ENCODE measurements at places on chromosomes 3 and 15.

DNA sequence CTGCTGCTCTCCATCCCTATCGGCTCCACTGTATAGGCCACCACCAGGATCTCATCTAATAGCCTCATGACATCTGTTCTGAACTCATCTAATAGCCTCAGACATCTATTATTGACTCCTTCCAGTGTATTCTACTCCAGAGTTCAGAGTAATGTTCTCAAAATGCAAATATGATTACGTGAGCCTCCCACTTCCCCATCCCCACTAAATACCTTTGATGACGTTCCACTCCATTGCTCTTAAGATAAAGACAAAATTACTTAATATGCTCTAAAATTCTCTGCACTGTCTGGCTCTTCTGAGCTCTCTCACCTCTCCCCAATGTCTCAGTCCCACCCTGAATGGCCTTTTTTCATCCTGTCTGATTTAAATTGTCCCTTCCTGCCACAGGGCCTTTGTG lies 94.7 kb downstream of the SAMMSON start:
- no peak for DNase-seq

GRCh38 chr15:25767356-25768151 lies 95.6 kb downstream of the ATP10A start:
- DNase-seq, result no peak

DNA sequence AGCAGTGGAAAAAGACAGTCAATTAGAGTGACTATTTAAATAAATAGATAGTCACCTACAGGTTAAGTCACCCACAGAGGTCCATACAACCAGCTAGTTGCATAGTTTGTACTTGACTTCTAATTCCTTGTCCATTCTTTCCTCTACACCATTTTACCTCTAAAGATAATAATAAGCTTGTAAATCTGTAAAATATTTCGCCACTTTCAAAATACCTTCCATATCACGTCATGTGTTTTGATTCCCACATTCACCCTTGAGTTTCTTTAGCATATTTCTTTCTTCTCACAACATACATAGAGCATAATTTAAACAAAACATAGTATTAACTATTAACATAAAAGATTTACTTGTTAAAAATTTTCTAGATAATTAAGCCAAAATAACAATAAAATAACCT lies 689.6 kb downstream of the MECOM start:
- no peak for DNase-seq

GRCh38 chr3:8746780-8747345 lies 13.3 kb downstream of the CAV3 start:
- no peak for DNase-seq

DNA sequence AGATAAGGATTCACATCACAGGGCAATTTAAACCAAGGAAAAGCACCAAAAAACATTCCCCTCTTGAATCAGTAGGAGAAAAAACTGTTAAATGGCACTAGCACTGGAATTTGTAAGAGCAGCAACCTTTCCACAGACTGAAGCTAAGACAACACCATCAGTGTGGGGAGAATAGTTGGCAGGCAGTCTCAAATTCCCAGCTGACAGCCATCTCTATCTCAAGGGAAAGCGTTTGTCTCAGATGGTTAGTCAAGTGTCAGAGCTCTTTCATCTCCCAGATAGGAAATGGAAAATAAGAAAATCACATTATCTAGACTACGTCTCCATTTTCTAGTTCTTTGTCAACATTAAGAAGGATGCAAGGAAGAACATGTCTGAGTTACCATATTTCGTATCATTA lies 228.7 kb downstream of the WDR72 start:
- DNase-seq, result no peak

DNA sequence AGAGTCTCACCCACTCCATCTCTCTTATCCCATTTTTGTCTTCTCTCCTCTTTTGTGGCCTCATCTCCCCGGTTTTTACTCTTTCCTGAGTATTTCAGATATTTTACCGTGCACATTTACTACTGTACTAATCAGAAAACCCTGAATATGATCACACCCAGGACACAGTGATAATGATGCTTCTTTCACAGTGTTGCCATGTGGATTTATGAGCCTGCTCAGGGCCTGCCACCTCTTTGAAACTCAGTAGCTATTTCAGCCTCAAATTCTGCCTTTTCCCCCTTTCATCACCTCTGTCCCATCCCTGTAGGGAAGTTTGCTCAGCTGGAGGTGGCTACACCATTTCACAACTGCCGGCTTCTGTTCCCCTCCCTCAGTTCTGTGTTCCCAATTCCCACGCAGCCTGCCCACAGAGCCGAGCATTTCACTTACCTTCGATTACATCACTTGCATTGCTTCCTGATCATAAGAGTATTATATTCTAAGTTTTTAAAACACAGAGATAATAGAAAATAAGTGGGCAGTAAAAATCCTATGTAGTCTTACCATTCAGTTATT lies 33.2 kb downstream of the ARNT2 start:
- DNase-seq, result no peak

- no peak for DNase-seq
Observed at GRCh38 chr3:147423798-147424580, 14.8 kb downstream of the ZIC1 start.

DNA sequence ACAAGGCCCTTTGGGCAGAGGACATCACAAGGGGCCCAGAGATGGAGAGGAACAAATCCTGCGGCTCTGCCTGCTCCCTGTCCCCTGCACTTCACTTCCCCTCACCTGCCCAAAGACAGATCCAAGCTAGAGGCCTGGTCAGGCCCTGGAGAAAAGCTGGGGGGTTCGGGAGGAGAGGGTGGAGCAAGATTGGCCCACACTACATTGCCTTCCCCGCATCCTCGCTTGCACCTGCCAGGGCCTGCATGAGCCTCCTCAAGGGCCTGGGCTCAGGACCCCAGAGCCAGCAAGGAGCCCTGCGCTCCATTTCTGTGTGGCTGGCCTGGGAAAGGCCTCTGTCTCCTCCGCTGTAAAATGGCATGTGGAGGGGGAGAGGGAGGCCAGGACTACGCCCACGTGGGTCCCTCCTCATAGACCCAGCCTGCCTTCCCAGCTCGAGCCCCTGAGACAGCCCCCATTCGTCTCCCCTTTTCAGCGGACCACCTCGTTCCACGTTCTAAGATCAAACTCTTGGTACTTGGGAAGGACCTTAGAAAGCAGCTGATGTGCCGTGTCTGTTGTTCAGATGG lies 106.0 kb downstream of the HMG20A start:
- DNase-seq, result no peak

DNA sequence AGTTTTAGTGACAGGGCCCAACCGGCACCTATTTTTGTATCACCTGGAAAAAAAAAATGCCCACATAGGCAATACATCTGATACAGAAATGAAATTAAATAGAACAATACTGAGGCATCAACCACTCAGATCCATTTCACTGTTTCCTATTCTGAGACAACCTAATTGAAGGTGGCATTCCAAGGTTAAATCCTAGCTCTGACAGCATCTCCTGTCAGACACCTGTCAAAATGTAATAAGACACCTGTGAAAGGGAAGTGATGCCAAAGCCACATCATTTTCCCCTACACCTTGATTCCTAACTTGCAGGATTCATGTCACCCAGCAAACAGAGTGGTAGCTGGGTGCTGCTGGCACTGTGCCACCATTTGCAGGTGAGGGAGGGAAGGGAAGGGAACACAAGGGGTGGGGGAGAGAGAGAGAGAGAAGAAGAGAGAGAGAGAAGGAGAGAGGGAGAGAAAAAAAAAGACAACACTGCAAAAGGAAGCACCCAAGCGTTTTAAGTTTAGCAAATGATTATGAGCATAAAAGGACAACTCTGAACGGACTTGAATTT lies 1044.6 kb upstream of the CFAP20DC start:
- no peak for DNase-seq

- DNase-seq, result no peak
Observed at GRCh38 chr3:152941859-152942258, 106.9 kb downstream of the P2RY1 start.

GRCh38 chr3:155382396-155383042 lies 89.0 kb upstream of the STRIT1 start:
- no peak for DNase-seq

DNA sequence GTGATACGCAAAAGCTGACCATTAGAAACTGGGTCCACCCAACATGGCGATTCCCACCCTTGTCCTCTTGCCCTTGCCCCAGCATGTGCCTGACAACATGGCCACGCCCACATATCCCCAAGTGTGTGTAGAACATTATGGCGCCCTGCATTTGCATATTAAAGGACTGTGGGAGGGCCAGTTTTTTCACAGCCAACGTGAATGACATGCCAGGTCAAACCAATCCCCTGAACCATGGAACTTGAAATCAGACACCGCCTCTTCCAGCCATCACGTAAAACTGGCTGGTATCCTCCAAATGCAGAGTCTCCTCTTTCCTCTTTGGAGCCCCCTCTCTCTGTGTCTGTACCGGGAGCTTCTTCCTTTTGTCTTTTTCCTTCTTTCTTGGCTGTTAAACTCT lies 156.7 kb upstream of the EPHA6 start:
- DNase-seq, result no peak

GRCh38 chr15:37926136-37926535 lies 8.3 kb upstream of the TMCO5A start:
- no peak for DNase-seq

DNA sequence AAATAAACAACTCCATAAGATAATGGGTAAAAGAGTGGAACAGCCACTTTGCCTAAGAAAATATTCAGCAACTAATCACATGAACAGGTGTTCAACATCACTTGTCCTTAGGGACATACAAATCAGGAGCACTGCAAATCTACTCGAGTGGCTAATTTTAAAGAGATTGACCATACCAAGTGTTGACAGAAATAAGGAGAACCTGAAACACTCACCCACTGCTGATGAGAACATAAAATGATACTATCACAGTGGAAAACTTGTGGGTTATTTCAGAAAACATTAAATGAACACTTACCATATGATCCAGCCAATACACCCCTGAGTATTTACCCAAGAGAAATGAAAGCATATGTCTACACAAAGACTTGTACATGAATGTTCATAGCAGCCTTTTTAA lies 70.5 kb downstream of the GABRB3 start:
- no peak for DNase-seq

DNA sequence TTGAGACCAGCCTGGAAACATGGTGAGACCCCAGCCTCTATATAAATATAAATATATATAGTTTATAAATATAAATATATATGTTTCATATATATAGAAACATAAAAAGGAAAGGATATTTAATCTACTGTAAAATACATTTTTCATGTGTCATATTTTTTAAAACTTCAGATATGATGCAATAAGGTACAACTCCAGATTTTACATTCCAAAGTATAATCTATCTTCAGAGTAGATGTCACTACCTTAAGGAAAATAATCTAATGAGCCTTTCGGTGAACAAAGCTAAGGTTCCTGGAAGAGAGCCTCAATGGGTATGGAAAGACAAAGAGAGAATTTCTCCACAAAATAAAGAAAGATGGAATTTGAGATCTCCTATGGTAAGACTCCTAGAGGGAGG lies 16.9 kb downstream of the EFHB start:
- no peak for DNase-seq

DNA sequence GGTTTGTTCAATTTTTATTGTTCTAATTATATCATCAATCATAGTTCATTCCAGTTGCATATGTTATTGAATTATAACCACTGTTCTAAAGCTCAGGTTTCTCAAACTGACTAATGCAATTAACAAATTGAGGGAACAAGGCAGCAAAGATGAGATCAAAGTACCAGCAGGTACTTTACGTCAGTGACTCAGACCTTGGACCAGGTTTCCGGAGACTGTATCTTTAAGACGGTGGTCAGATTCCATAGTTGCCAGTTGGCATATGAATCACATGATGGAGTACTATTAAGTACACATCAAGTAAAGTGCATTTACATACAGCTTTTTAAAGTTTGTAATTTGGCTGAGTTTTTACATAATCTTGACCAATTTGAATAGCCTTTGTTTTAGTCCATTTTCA lies 583.6 kb upstream of the ROBO2 start:
- no peak for DNase-seq

DNA sequence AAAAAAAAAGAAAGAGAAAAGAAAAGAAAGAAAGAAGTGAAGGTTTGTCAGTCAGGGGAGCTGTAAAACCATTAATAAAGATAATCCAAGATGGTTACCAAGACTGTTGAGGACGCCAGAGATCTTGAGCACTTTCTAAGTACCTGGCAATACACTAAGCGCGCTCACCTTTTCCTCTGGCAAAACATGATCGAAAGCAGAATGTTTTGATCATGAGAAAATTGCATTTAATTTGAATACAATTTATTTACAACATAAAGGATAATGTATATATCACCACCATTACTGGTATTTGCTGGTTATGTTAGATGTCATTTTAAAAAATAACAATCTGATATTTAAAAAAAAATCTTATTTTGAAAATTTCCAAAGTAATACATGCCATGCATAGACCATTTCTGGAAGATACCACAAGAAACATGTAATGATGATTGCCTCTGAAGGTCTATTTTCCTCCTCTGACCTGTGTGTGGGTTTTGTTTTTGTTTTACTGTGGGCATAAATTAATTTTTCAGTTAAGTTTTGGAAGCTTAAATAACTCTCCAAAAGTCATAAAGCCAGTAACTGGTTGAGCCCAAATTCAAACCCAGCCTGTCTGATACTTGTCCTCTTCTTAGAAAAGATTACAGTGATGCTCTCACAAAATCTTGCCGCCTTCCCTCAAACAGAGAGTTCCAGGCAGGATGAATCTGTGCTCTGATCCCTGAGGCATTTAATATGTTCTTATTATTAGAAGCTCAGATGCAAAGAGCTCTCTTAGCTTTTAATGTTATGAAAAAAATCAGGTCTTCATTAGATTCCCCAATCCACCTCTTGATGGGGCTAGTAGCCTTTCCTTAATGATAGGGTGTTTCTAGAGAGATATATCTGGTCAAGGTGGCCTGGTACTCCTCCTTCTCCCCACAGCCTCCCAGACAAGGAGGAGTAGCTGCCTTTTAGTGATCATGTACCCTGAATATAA lies 2.0 kb downstream of the B2M start:
- DNase-seq, result peak; percentile 56

DNA sequence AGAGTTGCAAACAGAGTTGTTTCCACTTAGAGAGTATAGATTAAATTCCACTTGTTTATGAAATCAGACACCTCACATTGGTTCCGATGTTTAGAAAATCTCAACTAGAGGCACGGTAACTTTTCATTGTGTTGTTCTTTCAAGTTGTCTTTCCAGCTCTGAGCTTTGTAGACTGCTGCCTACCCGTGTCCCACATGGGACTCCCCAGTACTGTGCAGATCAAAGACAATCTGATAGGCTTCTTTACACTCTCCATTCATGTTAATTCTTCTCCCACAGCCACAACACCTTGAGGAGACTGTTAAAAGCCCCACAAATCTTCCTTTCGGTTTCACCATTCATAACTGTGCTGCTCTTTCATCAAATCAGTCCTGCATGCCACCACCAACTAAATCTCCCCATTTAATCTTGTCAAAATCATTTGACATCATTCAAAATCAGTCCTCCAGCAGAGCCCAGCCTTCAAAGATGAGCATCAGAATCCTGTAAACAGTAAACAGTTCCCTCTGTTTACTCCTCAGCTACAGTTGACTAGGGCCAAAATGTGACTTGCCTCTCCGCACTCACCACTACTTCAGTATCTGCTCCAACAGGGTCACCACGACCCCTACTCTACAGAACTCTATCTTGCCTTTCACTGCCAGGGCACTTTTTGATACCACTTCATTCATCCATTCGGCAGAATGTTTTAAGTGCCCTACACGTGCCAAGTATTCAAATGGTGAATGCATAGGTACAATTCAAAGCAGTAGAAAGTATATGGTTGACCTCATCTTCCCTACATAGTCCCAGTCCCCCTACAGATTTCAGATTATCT lies 8.3 kb downstream of the ANXA2 start:
- peak; percentile 55 for DNase-seq

Data from CD4-positive, CD25-positive, alpha-beta regulatory T cell (primary cell).